Ureter (tissue), 1 donor: ENCODE measurements at places on chromosomes 3 and 15. TPM values are rescaled to one million over a fixed set of nuclear protein-coding genes. Genes with fewer than 3 reads are reported as not detected.

Gene IMPG2
- total RNA-seq = 0.31 TPM

Gene KCNAB1
- total RNA-seq = 9.1 TPM

Gene SLC30A4
- total RNA-seq = 5.8 TPM

DNA sequence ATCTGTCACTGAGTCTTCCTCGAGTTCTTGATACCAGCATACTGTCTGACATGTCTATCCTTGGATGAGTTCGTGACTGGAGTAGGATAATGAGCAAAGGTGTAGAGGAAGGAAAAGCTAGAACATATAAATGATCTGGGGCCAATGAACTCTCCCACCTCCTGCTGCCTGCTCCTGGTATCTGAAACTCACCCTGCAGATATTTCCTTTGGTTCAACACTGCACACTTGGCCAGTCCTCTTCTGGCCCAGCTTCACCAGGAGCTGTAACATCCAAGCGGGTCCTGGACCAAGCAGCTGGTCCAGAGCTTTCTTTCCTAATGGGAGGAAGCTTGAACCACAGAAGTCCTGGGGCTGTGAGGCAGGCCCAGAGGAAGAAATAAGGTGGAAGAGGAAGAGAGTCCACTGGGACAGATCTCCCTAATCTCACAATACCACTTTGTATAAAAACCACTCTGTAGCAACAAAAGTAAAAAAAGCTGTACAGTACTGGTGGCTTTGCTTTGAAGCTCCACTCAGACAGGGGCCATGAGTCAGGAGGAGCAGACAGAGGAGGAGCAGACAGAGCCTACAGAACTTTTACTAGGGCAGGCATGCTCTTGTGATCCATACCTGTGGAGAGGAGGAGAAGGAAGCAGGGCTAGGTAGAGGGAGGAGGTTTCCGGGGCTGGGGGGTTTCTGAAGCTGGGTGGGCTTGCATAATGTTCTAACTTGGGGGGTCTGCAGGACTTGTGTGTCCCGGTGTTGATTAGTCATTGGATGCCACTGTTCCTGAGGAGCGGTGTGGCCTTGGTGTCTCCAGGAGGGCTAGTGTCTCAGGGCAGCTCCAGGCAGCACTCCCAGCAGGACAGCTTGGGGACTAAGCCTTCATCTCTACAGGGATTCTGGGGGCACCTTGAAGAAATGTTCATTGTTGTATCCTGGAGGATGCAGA lies 166.9 kb downstream of the ABHD5 start:
- no peak for DNase-seq

DNA sequence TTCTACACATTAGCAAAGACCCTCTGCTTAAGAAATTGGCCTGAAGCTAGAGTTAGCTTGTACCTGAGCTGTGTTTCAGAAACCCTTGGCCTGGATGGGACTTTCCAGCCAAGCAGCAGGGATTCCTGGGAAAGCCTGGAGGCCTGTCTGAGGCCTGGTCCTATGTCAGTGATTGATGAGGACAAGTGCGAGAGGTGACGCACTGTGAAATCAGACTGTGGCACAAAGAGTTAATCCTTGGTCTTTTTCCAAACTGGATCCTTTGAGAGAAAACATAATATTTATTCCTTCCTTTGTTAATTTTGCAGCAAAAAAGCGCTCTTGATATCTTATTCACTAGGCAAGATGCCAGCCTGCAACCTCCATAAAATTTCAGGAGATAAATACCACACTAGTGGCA lies 225.0 kb upstream of the ATP11B start:
- DNase-seq = no peak

DNA sequence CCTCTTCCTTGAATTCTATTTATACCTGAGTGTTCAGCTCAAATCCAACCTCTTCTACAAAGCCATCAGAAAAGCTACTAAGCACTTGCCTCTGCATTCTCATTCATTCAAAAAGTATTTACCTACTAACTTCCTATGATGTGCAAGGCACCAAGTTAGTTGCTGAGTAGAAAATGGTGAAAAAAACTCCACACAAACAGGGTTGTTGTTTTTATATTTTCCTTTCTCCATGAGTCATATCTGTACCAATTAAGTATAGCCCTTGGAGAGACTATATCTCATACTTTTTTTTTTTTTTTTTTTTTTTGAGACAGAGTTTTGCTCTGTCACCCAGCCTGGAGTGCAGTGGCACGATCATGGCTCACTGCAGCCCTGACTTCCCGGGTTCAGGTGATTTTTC lies 67.7 kb downstream of the IGF2BP2 start:
- DNase-seq = no peak
